Stimulated activated CD4-positive, alpha-beta T cell treated with anti-CD3 and anti-CD28 coated beads, Interleukin-2, amount 100 ng/mL, for 48 hours (primary cell): ENCODE measurements at places on chromosomes 16 and 17.

DNA sequence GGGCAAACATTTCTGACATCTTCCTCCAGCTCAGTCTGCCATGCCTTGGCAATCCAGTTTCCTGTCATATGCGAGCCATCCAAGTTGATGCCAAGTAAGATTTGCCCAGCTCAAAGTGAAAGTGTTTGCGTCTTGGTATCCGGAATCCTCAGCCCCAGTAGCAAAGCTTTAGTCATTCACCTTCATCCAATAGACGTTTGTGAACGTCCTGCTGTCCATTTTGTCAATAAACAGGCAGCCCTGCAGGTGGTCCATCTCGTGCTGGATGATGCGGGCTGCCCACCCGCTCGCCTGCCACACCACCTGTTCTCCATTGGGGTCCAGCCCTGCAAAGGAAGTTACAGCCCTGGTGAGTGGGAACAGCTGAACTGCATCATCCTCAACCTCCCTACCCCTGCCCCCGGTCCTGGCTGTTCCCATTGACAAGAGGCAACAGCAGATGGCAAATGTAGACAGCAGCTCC lies 1.5 kb downstream of the PDF start:
- no peak for DNase-seq

DNA sequence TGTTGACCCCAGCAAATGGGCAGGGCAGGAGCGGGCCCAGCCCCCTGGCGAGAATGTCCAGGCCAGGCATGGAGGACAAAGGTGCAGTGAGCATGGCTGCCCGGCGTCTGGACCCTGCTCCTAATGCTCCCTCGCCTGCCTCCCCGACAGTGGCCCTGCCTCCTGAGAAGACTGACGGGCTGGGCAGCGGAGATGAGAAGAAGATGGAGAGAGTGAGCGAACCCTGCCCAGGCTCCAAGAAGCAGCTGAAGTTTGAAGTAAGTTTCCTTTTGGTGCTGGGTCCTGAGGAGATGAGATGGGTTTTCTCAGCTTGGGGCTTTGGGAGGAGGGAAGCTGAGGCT lies 59.7 kb downstream of the SNX20 start:
- no peak for DNase-seq

- no peak for DNase-seq
Observed at GRCh38 chr16:76511203-76511602, 234.0 kb downstream of the CNTNAP4 start.

GRCh38 chr16:30656974-30657865 lies 1.0 kb upstream of the FBRS start:
- no peak for DNase-seq

DNA sequence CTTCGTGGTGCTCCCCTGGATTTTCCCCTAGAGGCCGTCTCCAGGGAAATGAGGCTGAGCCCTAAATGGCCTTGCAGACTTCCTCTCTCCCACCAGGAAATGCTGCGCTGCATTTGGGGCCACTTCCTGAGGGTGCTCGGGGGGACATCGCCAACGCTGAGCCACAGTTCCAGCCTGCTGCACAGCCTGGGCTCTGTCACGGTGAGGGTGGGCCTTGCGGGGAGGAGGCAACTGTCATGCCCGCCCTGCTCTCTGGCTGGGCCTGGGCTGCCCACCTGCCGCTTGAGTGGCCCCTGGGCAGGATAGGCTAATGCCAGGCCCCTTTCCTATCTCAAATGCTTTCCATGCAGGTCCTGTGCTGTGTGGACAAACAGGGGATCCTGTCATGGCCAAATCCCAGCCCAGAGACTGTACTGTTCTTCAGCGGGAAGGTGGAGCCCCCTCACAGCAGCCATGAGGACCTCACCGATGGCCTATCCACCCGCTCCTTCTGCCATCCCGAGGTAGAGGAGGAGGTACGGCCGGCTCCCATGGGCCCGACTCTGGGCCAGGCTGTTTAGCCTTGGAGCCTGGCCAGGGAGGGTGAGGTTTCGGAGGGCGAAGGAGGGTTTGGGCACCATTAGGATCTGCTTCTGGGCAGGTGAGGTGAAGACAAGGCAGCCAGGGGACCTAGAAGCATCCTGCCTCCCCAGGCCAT lies 24.2 kb downstream of the CASKIN2 start:
- DNase-seq = no peak
